ENCODE measurements at places on chromosomes 11 and 22.
A peak's percentile ranks its signal among the peaks of the same experiment; 100 is the strongest.

DNA sequence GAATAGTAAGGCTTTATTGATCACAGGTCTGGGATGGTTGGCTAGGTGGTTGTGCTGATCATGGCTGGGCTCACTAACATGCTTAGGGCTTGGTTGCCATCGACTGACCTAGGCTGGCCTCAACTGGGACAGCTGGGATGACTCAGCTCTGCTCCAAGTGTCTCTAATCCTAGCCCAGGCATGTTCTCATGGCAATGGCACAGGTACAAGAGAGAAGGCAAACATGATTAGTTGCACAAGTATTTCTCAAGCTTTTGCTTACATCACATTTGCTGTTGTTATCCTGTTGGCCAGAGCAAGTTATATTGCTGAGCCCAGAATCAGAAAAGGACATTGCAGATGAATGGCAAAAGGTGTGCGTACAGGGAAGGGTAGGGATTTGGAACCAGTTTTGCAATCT is 68.5 kb upstream of the SLC35C1 start:
- no peak for DNase-seq

DNA sequence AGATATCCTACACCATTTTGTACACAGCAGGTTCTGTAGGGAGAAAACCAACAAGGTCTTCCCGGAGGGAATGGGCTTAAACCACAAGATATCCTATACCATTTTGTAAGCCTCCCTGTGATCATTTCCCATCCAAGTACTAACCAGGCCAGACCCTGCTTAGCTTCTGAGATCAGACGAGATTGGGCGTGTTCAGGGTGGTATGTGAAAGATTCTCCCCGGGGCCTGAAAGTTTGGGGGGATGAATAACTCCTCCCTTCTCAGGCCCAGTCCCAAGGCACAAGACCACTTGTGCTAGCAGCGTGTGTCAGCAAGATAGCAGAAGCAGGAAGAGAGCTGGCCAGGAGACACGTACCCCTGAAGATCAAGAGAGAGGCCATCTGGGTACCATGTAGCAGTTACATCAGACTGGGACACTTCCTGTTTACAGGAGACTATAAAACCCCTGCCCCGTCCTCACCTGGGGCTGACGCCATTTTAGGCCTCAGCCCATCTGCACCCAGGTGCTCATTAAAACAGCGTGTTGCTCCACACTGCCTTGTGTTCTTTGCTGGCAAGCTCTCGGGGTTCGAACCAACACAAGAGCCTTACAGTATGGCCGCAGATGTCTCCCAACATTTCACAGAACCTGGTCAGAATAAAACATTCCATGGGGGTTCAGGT is 17.3 kb downstream of the MIF start:
- no peak for DNase-seq

DNA sequence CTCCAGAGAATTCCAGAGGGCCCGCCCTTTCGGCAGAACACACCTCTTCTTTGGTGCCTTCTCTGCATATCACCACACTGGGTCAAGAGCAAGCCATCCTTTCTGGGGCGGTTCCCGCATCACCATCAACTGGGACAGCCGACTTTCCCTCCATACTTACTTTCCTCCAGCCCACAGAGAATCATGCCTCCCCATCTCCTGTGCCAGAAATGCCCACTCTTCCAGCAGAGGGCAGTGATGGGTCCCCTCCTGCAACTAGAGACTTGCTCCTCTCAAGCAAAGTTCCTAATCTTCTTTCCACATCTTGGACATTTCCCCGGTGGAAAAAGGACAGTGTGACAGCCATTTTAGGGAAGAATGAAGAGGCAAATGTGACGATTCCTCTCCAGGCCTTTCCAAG is 157.7 kb downstream of the C11orf91 start:
- peak; percentile 22 for DNase-seq

DNA sequence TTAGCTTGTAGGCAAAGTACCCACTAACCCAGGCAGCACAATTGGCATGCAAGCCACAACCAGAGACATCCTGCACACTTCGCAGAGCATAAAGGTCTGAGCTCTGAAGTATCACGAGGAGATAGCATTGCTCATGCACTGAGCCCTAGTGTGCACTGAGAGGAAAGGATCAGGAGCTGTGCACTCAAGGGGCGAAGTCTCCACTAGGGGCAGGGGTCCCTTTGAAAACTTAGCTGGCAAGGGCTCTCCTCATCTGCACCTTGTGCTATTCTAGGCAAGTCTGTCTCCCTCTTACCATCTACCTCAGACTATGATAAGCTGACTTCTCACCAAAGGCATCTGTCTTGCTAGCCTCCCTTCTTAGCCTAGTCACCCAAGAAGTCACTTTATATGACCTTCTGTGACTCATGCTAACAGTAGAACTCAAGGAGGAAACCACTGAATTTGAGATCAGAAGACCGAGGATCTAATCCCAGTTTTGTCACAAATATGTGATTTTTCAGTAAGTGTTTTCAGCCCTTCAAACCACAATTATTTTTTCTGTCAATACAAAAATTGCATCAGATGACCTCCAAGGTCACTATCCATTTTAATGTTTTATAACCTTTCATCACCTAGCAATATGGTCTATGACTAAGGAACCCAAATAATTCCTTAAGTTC is 1078.0 kb downstream of the NTM start:
- DNase-seq: no peak

DNA sequence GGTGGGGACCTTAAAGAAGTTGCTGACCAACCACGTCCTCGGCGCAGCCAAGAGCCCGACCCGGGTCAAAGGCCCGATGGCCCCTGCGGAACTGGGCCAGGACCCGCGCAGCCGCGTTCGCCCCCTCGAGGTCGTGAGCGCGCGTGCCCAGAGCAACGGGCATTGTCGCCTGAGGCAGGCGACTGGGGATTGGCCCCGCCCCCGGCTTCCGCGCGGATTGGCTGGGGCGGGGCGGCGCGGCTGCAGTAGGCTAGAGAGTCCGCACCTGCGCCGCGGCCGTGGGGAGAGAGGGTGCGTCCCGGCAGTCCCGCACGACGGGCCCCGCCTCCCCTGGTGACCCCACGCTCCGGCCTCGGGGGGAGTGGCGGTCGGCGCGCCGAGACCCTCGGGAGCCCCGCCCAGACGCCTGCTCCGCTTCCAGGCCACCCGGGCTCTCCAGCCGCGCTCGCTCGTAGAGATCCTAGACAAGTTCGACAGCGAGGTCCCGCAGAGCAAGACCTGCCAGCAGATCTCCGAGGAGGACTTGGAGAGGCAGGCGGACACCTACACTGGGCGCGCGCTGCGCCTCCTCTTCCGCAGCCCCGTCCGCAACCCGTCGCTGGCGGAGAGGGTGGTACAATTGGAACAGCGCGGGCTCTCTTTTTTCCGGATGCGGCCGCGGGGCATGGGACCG is 8.3 kb upstream of the PPIL2 start:
- peak; percentile 31 for DNase-seq
